Caco-2 (cell line): ENCODE measurements at places on chromosomes 6 and 20.

- DNase-seq: no peak
Measured at GRCh38 chr6:148200781-148201180, 141.9 kb upstream of the SASH1 start.

- DNase-seq: no peak
Measured at GRCh38 chr6:48290595-48290994, 179.6 kb upstream of the PTCHD4 start.

DNA sequence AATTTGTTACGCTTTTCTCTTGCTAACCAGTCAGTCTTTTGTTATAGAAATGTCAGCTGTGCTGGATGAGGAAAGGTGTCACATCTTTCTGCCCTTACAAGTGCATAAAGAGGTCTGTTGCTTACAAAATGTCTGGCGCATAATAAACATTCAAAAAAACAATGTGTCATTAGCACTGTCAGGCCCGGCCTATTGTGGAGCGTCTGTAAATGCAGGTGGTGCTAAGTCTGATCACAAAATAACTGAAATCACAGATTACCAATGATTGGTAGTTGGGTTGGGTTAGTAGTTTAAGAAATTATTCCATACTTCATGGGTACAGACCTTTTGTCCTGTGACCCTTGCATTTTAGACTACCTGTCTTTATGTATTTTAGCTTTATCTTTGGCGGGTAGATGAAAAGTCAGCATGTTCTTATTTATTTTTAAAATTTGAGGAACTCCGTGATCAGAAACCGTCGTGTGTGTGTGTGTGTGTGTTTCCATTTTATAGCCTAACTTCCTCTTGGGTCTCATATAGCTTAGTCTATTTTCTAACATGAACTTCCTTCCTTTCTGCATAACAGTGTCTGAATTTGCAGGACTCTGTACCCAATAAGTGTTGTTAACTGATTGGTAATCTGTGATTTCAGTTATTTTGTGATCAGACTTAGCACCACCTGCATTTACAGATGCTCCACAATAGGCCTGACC is 88.1 kb upstream of the IFNGR1 start:
- no peak for DNase-seq

GRCh38 chr20:22962567-22963439 is 72.3 kb upstream of the SSTR4 start:
- peak; percentile 42 for DNase-seq
